ENCODE measurements at places on chromosomes 3 and 15. TPM values are rescaled to one million over a fixed set of nuclear protein-coding genes. Genes with fewer than 3 reads are reported as not detected.

DNA sequence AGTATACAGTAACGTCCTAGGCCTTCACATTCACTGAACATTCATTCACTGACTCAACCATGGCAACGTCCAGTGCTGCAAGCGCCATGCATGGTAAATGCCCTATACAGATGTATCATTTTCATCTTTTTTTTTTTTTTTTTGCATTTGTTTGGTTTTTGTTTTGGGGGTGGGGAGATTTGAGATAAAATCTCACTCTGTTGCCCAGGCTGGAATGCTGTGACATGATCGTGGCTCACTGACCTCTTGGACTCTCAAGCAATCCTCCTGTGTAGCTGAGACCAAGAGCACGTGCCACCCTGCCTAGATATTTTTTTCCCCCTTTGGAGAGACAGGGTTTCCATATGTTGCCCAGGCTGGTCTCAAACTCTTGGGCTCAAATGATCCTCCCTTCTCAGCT is 37.4 kb downstream of the SUSD5 start:
- H3K4me1 ChIP-seq: no peaks in the 10 kb centered on the region
- H3K4me3 ChIP-seq: no peak overlapping the region
- no peak for DNase-seq
- H3K36me3 ChIP-seq: no peaks in the 10 kb centered on the region
- no peak overlapping the region for H3K27ac ChIP-seq

DNA sequence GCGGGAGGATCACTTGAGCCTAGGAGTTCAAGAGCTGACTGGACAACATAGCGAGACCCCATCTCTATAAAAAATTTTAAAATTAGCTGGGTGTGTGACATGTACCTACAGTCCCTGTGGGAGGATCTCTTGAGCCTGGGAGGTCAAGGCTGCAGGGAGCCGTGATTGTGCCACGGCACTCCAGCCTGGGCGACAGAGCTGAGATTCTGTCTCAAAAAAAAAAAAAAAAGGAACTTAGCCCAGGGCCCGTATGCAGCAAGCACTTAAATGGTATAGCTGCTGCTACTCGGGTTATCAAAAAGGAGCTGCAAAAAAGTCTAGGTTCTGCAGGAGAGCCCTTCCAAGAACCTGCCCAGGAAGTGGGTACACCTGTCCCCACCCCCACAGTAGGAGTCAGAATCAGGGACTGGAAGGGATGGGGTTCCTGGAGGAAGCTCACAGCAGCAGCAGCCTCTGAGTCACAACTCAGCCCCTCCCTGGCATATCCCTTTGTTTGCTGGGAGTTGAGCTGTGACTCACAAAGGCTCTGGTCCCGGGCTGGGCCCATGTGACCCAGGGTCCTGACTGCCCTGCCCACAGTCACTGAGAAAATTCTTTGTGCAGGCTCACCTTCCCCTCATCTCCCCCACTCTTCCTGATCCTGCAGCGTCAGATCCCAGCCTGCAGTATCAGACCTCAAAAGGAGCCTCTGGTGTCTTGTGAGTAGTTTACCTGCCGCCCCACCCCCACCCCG is at the start of gene SPATA12:
Gene SPATA12, plus strand, starts transcription at position 576 of the 733 bp plus-strand sequence. CDS start 13,031 bp downstream, outside the sequence.
- peaks cover 7% of the 10 kb centered on the region for H3K27me3 ChIP-seq
- no peaks in the 10 kb centered on the region for H3K36me3 ChIP-seq
- no peaks in the 10 kb centered on the region for H3K4me1 ChIP-seq

- H3K4me3 ChIP-seq: no peak overlapping the region
- H3K4me1 ChIP-seq: peaks cover 42% of the 10 kb centered on the region
- peaks cover 1% of the 10 kb centered on the region for H3K36me3 ChIP-seq
- no peaks in the 10 kb centered on the region for H3K27me3 ChIP-seq
- H3K27ac ChIP-seq: no peak overlapping the region
- no peak for DNase-seq
Observed at GRCh38 chr15:63603516-63603915, 6.3 kb downstream of the FBXL22 start.

GRCh38 chr3:52128118-52128683 is 26.0 kb downstream of the POC1A start:
- H3K4me1 ChIP-seq: peaks cover 3% of the 10 kb centered on the region
- no peaks in the 10 kb centered on the region for H3K27me3 ChIP-seq
- no peak overlapping the region for H3K27ac ChIP-seq

DNA sequence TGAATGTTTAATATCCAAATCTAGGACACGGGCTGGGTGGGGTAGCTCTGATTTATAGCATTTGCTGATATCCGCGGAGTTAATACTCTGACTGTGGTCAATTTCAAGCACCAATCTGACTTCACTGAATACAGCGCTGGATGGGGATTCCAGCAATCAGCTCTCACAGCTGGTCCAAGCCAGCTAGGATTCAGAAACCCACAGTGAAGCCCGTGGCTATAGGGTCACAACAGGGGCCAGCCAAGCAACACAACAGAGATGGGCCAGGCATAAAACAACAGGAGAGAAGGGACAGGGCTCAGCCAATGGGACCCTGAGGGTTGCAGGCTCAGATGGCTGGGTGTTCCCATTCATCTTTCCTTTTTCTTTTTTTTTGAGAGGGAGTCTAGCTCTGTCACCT is 5.4 kb upstream of the LMAN1L start:
- H3K27ac ChIP-seq: peak overlapping the region; percentile 33
- no peak for DNase-seq
- no peaks in the 10 kb centered on the region for H3K27me3 ChIP-seq
- peaks cover 27% of the 10 kb centered on the region for H3K4me1 ChIP-seq
- no peak overlapping the region for H3K4me3 ChIP-seq
- H3K36me3 ChIP-seq: peaks cover 20% of the 10 kb centered on the region

GRCh38 chr15:94069844-94070243 is 161.5 kb upstream of the MCTP2 start:
- DNase-seq: no peak
- H3K4me3 ChIP-seq: no peak overlapping the region

DNA sequence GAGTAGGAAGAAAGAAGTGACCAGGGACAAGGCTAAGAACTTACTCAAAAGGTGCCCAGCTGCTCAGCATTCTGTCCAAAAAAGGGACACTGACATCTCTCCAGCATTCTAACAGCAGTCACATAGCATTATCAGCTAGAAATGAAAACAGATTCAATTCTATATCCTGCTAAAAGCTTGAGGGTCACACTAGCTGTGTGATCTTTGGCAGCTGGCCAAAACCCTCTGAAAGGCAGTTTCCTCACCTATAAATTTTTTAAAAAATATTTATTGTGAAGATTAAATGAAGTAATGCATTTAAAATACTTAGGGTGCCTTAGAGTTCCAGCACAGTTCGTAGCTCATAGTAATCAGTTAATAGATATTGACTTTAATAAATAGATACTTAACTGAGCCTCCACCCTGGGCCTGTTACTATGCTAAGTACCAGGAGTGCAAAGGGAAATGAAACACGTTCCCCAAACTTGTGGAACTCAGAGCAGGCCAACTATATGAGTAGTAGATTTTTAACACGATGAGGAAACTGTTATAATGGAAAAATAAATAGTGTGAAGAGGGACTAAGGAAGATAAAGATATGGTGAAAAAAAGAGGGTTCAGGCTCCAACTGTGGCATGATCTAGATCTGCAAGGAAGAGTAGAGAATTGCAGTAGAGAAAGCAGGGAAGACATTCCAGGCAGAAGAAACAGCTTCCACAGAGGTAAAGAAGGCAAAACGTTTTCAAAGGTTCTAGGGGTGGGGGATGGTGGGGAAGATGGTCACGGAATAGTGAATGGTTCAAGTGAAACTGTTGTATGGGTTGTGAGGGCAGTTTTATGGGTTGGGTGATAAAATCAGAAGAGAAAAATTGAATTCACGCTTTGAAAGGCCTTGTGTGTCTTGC is 11.4 kb downstream of the CD86 start:
- no peaks in the 10 kb centered on the region for H3K36me3 ChIP-seq
- H3K27ac ChIP-seq: no peak overlapping the region
- no peak overlapping the region for H3K4me3 ChIP-seq
- no peaks in the 10 kb centered on the region for H3K27me3 ChIP-seq

- H3K4me3 ChIP-seq: no peak overlapping the region
- H3K4me1 ChIP-seq: no peaks in the 10 kb centered on the region
- no peak overlapping the region for H3K27ac ChIP-seq
- no peak for DNase-seq
- no peaks in the 10 kb centered on the region for H3K36me3 ChIP-seq
Observed at GRCh38 chr3:115928376-115928775, 305.1 kb downstream of the GAP43 start.

GRCh38 chr3:108119398-108120104 is 28.7 kb upstream of the CD47 start:
- H3K27me3 ChIP-seq: no peaks in the 10 kb centered on the region
- H3K36me3 ChIP-seq: no peaks in the 10 kb centered on the region
- peaks cover 54% of the 10 kb centered on the region for H3K4me1 ChIP-seq

- H3K4me3 ChIP-seq: no peak overlapping the region
- peaks cover 14% of the 10 kb centered on the region for H3K27me3 ChIP-seq
- no peaks in the 10 kb centered on the region for H3K36me3 ChIP-seq
- no peak for DNase-seq
- H3K4me1 ChIP-seq: no peaks in the 10 kb centered on the region
Observed at GRCh38 chr3:126402666-126403302, 8.1 kb downstream of the CFAP100 start.

GRCh38 chr15:60479361-60480110 is 594 bp upstream of the ICE2 start:
- no peaks in the 10 kb centered on the region for H3K27me3 ChIP-seq
- peaks cover 14% of the 10 kb centered on the region for H3K36me3 ChIP-seq
- peak; percentile 23 for DNase-seq
- peak overlapping the region; percentile 94 for H3K27ac ChIP-seq
- H3K4me1 ChIP-seq: peaks cover 49% of the 10 kb centered on the region

DNA sequence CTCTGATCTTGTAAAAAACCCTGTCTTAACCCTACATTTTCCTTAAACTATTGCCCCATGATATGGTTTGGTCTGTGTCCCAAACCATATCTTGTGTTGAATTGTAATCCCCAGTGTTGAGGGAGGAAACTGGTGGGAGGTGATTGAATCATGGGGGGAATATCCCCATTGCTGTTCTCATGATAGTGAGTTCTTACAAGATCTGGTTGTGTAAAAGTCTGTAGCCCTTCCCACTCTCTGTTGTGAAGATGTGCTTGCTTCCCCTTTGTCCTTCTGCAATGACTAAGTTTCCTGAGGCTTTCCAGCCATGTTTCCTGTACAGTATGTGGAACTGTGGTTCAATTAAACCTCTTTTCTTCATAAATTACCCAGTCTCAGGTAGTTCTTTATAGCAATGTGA is 881.4 kb downstream of the DIPK2A start:
- H3K27ac ChIP-seq: no peak overlapping the region
- no peak overlapping the region for H3K4me3 ChIP-seq
- H3K27me3 ChIP-seq: no peaks in the 10 kb centered on the region
- no peaks in the 10 kb centered on the region for H3K36me3 ChIP-seq

DNA sequence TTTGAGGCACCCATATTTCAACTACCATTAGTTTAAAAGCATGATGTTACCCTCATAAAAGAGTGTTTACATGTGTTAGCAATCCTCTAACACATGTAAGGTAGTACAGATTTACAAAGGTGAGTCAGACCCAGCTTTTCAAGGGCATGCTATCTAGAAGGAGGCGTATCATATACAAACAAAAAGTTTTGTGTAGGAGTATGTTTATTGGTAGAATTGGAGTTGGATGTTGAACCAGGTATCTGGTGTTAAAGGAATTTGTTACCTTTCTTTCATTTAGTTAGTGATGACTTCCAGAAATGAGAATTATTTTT is 2.4 kb downstream of the HACD3 start:
- peaks cover 32% of the 10 kb centered on the region for H3K4me1 ChIP-seq
- H3K27ac ChIP-seq: no peak overlapping the region
- H3K36me3 ChIP-seq: peaks cover 3% of the 10 kb centered on the region
- H3K27me3 ChIP-seq: no peaks in the 10 kb centered on the region
- H3K4me3 ChIP-seq: no peak overlapping the region
- DNase-seq: no peak

DNA sequence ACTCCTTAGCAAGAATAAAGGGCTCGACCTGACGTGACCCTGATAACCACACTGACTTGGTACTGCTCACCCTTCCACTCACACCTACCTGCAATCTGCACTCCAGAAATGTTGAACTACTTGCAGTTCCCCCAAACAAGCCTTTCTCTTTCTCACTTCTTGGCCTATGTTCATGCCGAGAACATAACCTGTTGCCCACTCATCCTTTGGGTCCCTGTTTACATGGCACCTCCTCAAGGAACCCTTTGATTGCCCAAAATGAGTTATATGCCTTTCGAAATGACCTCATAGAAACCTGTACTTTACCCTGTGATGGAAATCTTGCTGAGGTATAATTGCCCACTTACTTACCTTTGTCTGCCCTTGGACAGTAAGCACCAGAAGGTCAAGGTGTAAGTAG is 96.2 kb downstream of the TMCO5A start:
- no peak for DNase-seq
- no peak overlapping the region for H3K4me3 ChIP-seq
- H3K27me3 ChIP-seq: peaks cover 6% of the 10 kb centered on the region
- H3K4me1 ChIP-seq: no peaks in the 10 kb centered on the region

DNA sequence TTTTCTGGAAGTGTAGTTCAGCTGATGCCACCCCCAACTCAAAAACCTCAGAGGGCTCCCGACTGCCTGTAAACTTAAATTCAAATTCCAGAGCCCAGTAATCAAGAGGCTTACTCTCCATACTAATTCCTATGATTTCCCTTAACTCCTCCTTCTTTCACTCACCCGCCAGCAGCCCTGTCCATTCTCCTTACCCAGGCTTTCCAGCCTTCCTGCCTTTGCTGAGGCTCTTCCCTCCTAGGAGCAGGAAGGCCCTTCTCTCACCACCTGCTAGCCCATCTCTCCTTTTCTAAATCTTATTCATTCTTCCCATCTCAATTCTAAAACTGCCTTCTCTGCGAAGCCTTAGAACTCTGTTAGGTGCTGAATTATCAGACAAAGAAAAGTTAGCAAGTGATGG is 30.4 kb downstream of the RORA start:
- H3K27me3 ChIP-seq: peaks cover 3% of the 10 kb centered on the region
- H3K27ac ChIP-seq: no peak overlapping the region
- no peak overlapping the region for H3K4me3 ChIP-seq
- no peaks in the 10 kb centered on the region for H3K36me3 ChIP-seq
- no peaks in the 10 kb centered on the region for H3K4me1 ChIP-seq

The SLC9C1 gene
- not detected for total RNA-seq

The AMIGO3 gene
- not detected for total RNA-seq

The COMMD2 gene
- total RNA-seq: 27.3 TPM

The ZSCAN2 gene
- 5.6 TPM for total RNA-seq

The PLSCR5 gene
- total RNA-seq: not detected

The FBXO45 gene
- total RNA-seq: 11.8 TPM

The PPM1M gene
- 107 TPM for total RNA-seq

The CRABP1 gene
- total RNA-seq: 0.52 TPM

Data from activated naive CD4-positive, alpha-beta T cell treated with anti-CD3 and anti-CD28 coated beads for 36 hours (primary cell).